Epithelial cell of esophagus (primary cell): ENCODE measurements at places on chromosomes 2 and 18.

DNA sequence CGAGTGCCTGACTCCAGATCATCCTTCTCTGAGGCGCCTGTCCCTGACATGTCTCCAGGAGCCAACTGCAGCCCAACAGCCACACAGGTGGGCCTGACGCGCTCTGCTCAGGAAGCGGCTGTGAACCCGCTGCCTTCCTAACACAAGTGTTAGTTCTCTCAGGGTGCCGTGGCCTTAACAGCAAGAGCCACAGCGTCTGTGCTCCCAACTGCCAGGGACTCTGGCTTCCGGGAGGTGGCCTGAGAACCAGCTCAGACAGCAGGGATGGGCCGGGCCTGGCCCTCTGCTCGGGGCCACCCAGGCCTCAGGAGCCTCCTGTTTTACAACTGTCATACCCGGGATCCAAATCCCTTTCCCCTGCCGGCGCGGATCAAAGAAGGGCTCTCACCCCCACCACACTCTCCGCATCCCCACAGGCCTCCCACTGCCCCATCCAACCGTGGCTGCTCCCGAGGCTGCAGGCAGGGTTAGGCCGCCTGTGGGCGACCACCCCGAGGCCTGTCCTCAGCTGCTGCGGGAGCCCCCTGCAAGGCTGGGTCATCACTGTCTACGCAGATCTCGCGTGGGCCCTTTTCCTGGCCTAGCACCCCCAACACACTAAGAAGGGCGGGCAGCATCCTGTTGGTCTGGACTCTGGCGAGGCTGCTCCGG lies 114.2 kb upstream of the ZNF236 start:
- no peak for DNase-seq

- peak; percentile 71 for DNase-seq
Measured at GRCh38 chr2:27370816-27371620, 602 bp downstream of the SNX17 start.

- no peak for DNase-seq
Measured at GRCh38 chr2:232388324-232388891, 9.9 kb downstream of the ALPP start.

- no peak for DNase-seq
Measured at GRCh38 chr2:2086914-2087313, 244.2 kb downstream of the MYT1L start.

GRCh38 chr18:65487569-65487968 lies 263.2 kb upstream of the CDH7 start:
- DNase-seq, result no peak

GRCh38 chr18:63843008-63843407 lies 44.5 kb upstream of the SERPINB2 start:
- DNase-seq, result peak; percentile 27

GRCh38 chr2:109280804-109281203 lies 151.8 kb downstream of the SH3RF3 start:
- DNase-seq, result no peak

- DNase-seq, result no peak
Measured at GRCh38 chr2:217625557-217626169, 377.1 kb downstream of the TNS1 start.

- no peak for DNase-seq
Measured at GRCh38 chr2:74232426-74232825, 34.0 kb downstream of the MTHFD2 start.

- DNase-seq, result no peak
Measured at GRCh38 chr2:48527226-48527885, 2.6 kb upstream of the STON1 start.

DNA sequence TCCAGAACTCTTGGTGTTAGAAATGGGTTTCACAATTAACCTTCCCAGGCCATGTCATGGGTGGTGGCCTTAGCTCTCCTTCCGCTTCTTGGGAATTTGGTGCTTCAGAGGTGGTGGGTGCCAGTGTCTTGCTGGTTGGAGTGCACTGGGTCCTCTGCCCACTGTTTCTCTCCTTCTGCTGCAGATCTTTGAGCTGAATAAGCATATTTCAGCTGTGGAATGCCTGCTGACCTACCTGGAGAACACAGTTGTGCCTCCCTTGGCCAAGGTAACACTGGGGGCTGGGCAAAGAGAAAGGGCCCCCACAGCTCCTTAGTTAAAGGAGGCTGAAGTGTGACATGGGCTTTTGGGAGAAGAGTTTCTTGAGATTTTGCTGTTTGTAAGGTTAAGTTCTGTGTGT lies 32.0 kb upstream of the PRLH start:
- DNase-seq, result no peak

- DNase-seq, result peak; percentile 87
Measured at GRCh38 chr18:31497836-31498573, at the start of gene DSG2. Gene DSG2, plus strand, starts transcription at chr18:31498177. Its CDS starts 75 bp downstream, at chr18:31498252.

GRCh38 chr2:175309799-175310198 lies 128.3 kb upstream of the ATP5MC3 start:
- DNase-seq, result peak; percentile 30

DNA sequence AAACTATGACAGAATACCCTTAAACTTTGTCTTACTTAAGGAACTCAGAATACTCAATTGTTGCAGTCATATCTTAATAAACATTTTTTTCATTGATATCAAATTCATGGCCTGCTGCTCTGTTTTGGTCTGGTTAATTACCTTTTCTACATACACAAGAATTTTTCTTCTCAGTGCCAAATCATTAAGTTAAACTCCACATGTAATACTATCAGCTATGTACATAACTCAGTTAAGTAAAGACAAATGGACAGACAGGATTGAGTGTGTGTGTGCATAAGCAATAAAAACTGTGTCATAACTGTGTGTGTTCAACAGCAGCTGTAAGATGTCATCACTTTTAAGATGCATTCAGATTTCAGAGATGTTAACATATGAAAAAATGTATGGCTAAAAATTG lies 34.4 kb downstream of the VRK2 start:
- no peak for DNase-seq

DNA sequence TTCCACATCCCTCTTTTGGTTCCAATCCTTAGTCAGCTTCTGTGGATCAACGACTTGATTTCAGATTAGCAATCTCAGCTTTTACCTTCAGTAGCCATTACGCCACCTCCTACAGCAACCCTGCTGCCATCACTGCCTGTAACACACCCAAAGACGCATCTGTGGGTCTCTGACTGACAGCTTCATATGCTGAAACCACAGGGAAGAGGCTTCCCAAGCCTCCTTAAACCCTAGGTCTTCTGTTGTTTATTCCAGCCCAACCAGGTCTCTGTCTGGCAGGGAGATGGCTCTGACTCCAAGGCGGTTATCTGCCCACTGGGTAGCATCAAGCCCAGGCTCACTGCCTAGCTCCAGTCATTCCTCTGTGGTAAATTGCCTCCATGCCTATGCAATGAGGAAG lies 28.6 kb upstream of the TRIB2 start:
- no peak for DNase-seq

DNA sequence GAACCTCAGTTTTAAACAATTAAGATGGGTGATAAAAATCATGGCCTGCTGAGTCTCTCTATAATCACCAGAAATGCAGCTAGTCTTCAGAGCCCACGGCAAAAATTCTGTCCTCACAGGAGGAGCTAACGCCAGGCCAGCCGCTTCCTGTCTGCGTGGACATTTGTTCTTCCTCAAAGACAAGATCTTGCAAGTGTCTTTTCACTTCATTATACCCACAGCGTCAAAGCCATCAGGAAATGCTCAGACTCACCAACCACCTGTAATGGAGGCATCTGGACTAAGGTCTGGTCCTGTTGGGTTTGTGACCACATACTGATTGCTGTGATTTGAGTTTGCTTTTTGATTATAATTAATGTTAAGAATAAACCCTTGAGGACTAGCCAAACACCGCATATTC lies 473.8 kb upstream of the MC4R start:
- no peak for DNase-seq

DNA sequence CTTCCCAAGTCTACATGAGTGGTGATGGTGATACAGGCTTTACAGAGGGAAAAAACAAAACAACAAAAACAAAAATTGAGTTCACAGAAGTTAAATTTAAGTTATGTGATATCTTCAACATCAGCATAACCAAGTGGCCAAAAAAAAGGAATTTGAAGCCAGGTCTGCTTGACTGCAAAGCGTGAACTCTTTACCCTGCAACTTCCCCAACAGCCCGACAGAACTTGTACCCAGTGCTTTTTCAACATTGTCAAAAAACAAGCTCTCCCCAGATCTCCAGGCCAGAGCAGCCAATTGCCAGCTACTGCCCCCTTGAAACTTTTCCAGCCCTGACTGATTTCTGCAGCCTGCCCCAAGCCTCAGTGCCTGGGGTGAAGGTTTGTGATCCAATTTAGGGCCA lies 76.7 kb downstream of the RNF144A start:
- DNase-seq, result no peak

DNA sequence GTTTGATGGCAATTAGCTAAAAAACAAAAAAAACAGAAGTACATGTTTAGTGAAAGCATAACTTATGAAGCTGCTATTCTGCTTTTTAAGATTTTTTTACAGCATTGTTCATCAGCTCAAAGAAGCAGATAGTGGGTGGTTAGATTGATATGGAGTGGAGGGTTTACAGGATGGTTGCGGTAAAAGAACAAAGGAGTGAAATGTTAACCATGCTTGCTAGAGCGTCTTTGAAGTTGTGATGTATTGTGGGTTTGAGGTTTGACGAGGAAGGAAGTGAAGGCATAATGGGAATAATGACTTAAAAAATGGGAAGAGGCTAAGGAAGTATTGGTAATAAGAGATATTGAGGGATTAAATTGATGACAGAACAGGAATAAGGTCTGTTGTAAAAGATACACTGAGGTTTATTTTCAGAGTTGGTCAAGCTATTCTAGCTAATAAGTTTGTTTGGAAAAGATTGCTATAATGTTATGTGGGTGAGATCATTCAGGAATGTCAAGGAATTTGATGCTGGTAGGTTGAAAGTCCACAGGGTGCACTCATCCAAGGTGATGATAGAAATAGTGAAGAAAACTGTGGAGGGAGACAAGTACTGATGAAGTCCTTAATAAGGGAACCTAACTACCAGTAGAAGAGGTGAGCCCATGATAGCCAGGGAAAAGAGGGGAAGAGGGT lies 14.6 kb downstream of the SPOPL start:
- peak; percentile 31 for DNase-seq
